ENCODE measurements at places on chromosomes 5 and 9.

- no peak for DNase-seq
These were observed 34.2 kb upstream of the TESK1 start for GRCh38 chr9:35570709-35571504.

GRCh38 chr5:133939668-133940067 is 28.8 kb downstream of the C5orf15 start:
- DNase-seq, result no peak

GRCh38 chr9:114657705-114658104 is at the start of gene TEX53:
Gene TEX53, minus strand, starts transcription at chr9:114657805. Its CDS starts 31 bp downstream, at chr9:114657774.
- no peak for DNase-seq

DNA sequence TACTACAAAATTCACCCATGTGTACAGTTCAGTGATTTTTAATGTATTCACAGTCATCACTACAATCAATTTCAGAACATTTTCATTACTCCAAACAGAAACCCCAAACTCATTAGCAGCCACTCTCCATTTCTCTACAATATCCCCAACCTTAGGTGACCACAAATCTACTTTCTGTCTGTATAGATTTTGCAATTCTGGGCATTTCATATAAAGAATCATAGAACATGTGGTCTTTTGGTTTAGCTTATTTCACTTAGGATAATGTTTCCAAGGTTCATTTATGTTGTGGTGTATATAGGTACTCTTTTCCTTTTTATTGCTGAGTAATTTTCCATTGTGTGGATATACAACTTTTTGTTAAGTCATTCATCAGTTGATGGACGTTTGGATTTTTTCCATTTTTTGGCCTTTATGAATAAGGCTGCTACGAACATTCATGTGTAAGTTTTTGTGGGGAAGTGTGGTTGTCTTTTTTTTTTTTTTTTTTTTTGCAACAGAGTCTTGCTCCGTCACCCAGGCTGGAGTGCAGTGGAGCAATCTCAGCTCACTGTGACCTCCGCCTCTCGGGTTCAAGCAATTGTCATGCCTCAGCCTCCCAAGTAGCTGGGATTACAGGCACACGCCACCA is 54.5 kb downstream of the DOCK8 start:
- no peak for DNase-seq

GRCh38 chr5:170611449-170612090 is 107.8 kb downstream of the KCNIP1 start:
- peak; percentile 48 for DNase-seq

DNA sequence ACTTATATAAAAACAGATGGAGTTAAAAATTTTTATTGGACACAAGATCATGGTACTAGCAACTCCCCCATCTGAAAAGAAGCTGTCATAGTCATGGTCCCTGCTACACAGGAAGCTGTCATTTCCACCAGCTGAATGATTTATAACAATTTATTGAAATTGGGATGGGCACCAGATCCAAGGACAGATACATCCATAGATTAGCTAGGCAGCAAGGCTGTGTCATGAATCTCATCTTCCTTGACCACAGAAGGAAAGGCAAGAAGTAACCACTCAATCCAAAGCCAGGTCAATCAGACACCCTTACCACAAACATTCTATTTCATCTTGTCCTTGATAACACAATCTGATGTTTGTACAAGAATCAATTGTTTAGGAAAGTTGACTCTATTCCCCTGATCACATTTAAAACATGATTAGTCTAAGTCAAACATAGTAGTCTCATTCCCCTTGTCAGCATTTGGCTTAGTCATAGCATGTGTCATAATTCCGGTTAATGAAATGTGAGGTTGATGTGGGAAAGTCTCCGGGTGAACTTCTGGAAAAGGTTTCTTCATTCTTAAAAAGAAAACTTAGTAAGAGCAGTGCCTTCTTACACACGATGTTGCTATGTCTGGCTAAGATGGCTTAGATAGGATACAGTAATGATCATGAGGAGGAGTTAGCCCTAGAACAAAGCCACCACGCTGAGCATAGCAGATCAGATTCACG is 462.6 kb upstream of the PAPPA start:
- peak; percentile 14 for DNase-seq

- peak; percentile 22 for DNase-seq
These were observed 61.9 kb downstream of the SNX24 start for GRCh38 chr5:122907276-122907675.

- no peak for DNase-seq
These were observed 74.1 kb upstream of the SNCAIP start for GRCh38 chr5:122237906-122238305.

DNA sequence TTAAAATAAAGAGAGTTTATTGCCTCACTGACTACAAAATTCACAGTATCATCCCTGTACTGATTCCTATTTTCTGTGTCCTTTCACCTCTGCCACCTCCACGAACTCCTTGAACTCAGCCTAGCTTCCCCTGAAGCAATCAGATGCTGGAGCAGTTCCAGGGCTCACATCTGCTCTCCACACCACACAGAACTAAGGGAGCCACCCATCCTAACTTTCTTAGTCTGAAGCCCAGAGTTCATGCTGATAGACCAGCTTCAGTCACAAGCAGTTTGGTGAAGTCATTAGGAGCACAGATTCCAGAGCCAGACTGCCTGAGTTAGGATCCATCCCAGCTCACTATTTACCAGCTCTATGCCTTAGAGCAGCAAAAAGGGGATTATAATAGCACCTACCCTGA is 15.6 kb upstream of the EPB41L4A start:
- DNase-seq, result no peak

DNA sequence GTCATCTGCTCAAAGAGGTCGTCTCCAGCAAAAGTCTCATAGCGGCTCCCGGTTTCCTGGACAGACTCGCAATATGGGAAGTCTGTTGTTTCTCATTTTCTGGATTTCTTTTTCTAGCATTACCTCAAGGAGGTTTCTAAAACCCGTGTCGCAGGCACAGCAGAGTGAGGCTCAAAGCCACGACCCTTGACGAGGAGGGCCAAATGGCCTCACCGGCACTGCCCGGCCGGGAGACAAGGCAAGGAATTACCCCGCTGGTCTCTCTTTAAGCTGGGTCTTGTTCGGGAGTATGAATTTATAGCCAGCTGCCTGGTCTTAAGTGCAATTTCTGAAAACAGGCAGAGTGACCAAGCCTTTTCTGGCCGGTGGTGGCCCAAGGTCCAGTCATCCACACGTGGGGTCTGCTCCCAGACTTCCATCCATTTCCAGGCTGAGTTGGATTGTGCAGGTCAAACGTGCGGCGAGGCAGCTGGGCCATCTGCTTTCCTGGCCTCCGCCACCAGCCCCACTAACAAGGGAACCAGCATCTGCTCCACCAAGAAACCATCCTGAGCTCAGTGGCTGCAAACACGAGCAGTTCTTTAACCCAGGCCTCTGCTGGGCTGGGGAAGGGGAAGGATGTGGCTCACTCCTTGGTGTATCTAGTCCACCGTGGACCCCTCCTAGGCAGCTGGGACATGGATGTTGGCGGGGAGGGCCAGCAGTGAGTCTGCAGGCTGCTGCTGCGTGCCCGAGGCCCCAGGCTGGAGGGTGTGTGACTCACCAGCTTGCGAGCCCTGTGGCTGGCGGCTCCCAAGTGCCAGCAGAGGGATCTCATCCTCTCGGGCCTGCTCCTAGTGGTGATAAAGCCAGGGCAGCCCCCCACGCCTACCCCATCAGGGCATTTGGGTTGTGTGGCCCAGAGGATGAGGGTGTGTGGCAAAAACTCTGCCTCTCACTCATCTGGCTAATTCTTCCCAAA is 55.6 kb upstream of the COL5A1 start:
- no peak for DNase-seq

GRCh38 chr5:150782850-150783249 is 4.3 kb downstream of the SMIM3 start:
- DNase-seq, result no peak

GRCh38 chr9:83749706-83750105 is 41.9 kb upstream of the UBQLN1 start:
- DNase-seq, result no peak

DNA sequence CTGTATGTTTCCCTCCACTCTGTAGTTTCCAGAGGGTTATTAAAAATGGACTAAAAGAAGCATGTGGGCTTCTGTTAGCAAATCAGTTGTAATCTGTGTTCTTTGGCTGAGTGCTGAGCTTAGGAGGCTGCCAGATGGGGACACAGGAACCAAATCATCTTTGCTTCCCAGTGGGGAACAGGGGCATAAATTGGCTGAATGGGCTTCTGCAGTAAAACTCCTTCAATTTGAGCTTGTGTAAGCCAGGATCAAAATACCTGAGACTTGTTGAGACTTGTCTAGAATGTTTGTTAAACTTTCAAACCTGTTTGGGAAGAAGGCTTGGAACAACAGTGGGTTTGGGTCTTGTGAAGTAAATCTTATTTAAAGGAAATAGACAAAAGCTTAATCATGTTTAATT is 32.2 kb upstream of the TNFAIP8 start:
- DNase-seq, result peak; percentile 36

DNA sequence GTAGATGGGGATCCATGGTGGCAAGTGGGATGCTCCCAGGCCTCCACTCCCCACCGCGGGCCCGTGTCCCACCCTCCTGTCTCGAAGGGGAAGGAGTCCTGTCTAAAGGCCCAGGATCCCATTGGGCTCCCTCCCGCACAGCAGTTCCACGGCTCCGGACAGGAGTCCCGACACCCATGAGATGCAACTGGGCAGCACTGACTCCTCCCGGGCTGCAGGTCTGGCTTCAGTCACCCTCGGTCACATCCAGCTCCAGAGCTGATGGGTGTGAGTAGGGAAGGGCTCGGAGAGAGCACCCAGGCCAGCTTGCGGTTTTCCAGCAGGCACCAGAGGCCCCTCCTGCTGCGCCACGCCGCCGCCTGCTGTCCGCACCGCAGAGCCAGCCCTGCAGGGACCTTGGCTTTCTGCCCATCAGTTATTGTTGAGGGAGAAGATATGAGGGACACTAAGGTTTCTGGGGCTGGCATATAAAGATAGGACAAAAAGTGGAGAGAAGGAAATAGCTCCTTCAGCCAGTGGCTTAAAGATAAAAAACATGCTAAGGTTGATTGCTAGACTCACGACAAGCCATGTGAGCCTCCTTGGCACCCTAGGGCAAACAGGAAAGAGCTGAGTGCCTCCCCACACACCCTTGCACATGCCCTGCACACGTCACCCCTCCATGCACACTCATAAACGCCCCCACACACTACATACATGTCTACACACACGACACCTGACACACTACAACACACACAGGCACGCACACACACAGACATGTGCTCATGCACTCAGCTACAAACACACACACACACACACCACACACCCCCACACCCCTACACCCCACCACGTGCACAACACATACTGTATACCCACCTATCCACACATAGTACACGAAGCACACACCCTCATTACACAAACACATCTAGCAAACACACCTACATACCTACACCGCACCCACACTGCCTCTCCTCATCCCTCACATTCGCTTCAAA is 79.0 kb downstream of the AK8 start:
- no peak for DNase-seq

- DNase-seq, result no peak
These were observed 29.4 kb upstream of the SPATA31D4 start for GRCh38 chr9:81898851-81899250.

DNA sequence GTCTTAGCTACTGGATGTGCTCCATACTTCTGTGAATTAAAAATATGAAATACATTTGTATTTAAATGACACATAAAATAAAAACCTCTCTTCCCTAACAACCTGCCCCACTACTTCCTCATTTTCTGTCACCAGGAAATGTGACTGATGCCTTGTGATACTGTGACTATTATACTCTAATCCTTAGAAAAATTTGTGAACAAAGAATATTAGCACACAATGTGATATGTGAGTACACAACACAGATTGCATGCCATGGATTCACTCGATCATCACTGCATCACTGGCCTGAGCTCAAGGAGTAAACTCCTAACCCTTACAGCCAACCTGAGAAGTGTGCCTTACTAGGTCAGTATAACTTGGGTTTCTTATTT is 281.0 kb downstream of the EFNA5 start:
- DNase-seq, result no peak

- no peak for DNase-seq
These were observed 103.2 kb downstream of the NR2F1-AS1 start for GRCh38 chr5:93477816-93478215.

- DNase-seq, result no peak
These were observed 58.9 kb upstream of the ORM1 start for GRCh38 chr9:114263853-114264510.

DNA sequence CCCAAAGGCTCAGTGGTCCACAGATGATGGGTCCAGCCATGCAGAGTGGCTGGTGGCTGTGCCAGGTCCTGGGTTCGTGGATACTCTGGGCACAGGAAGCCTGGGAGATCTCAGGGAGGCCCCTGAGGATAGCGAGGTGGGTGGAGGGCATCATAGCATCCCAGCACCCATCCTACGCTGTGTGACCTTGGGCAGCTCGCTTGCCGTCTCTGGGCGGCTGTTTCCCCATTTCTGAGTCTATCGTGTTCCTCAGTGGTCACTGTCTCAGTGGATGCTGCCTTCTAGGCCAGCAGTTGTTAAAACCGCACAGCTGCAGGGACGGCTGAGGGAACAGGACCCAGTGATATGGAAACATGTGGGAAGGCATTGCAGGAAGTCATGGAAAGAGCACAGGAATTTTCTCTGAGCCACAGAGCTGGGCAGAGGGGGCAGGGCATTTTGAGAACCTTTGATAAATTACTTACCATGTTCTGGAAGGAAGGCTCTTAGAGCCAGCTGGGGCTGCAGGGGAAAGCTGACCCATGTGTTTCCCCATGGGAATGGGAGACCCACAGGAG is 86.4 kb upstream of the COL5A1 start:
- DNase-seq, result no peak

- DNase-seq, result peak; percentile 25
These were observed 241.8 kb downstream of the TRIM32 start for GRCh38 chr9:116928884-116929283.

DNA sequence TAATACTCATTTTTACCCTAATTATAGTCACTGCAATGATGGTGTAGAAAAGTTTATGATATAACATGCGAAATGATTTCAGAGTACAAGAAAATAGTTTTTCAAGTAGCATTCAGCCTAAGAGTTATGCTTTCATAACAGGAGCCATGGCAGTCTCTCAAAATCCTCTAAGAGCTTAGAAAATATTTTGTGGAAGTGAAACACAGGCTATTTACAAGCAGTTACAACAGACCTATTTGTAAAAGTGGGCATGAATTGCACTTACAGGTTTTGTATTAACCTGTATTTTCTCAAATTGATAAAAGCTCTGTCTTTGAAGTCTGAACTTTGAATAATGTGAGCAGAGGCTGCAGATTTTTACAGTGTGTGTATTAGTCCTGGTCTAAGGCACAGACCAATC is 523.3 kb downstream of the LRRC70 start:
- DNase-seq, result no peak

GRCh38 chr5:74201334-74202081 is 439.0 kb downstream of the ENC1 start:
- DNase-seq, result peak; percentile 46

- DNase-seq, result no peak
These were observed 88.9 kb downstream of the CDK5RAP2 start for GRCh38 chr9:120490888-120491595.

GRCh38 chr5:5341531-5342292 is 80.8 kb upstream of the ICE1 start:
- no peak for DNase-seq

- DNase-seq, result no peak
These were observed 125.4 kb downstream of the CDC42SE2 start for GRCh38 chr5:131389096-131389868.

GRCh38 chr5:178778919-178779318 is 48.5 kb upstream of the ZNF354A start:
- peak; percentile 11 for DNase-seq

GRCh38 chr5:68026092-68026885 is 189.3 kb upstream of the PIK3R1 start:
- DNase-seq, result no peak

Measured in ACHN (cell line).